Pericardium fibroblast (primary cell): ENCODE measurements at places on chromosomes 4 and X. TPM values are rescaled to one million over a fixed set of nuclear protein-coding genes. Genes with fewer than 3 reads are reported as not detected.

GAGE1 gene
- total RNA-seq: not detected in 2 replicates

MAGIX gene
- total RNA-seq: 0.93 and 1.0 TPM in 2 replicates

F8A2 gene
- total RNA-seq: not detected in 2 replicates

USP11 gene
- 20.4 and 30.3 TPM in 2 replicates for total RNA-seq

HPGD gene
- 0.43 TPM in 1 of 2 replicates, not detected in the other for total RNA-seq
